ENCODE measurements at places on chromosomes 11 and 22.
A peak's percentile ranks its signal among the peaks of the same experiment; 100 is the strongest.

GRCh38 chr11:35955636-35956035, 11.8 kb downstream of the LDLRAD3 start:
- no peak for DNase-seq

DNA sequence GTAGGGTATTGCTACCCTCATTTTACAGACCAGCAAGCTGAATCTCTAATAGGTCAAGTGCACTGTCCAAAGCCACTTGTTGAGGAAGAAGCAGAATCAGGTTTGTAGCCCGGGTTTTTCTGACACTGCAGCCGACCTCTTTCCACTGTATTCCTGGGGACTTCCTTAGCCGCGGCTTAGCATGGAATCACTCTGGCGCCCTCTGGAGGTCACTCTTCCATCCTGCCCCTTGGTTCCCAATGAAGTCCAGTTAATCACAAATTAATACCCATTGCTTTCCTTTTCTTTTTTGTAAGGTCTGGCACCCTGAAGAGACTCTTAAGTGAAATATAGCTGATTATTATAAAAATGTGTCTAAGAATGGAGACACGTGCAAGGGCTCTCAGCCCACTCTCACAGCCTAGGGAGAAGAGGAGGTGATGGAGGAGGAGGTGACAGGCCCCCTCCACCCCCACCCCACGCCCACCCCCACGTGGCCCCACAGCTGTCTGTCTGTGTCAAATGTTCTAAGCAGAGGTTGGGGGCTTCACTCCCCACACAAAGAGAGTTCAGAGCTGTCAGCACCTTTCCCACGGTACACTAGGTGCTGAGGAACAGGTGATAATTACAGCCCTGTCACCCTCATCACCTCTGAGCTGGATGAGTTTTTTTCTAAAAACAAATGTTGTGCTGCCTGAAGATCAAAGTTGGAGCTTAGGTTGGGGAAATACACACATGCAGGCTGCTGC, 57.7 kb upstream of the DRD2 start:
- DNase-seq, result peak; percentile 26

- no peak for DNase-seq
These were observed 437.8 kb upstream of the CCDC90B start for GRCh38 chr11:83723999-83724398.

DNA sequence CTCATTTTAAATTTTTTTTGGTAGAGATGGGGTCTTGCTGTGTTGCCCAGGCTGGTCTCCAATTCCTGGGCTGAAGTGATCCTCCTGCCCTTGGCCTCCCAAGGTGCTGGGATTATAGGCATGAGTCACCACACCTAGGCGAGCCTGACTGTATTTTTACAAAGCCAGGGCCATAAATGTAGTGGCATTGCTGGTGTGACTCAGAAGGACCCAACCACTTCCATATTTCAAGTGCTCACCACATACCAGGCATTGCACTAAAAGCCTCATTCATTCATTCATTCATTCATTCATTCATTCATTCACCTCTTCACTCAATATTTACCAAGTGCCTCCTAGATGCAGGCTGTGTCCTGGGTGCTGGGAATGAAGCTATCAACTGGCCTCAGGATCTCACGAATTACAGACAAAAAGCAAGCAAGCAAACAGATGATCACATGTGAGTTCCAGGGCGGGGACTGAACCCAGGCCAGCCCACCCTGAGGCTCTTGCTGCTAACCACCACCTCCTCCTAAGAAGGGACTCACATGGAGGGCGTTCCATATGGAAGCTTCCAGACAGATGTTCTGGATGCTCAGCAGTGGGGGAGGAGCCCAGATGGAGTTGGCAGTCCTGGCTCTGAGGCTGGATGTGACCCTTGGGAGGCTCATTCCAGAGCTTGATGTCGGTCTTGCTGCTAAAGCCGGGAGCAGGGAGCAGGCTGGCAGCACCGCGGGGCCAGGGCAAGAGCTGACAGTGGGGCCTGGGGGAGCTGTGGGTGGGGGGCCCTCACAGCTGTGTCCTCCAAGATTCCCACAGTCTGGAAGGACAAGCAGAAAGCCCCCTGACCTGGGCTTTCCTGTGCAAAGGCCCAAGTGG, 158.8 kb downstream of the CTTN start:
- no peak for DNase-seq

DNA sequence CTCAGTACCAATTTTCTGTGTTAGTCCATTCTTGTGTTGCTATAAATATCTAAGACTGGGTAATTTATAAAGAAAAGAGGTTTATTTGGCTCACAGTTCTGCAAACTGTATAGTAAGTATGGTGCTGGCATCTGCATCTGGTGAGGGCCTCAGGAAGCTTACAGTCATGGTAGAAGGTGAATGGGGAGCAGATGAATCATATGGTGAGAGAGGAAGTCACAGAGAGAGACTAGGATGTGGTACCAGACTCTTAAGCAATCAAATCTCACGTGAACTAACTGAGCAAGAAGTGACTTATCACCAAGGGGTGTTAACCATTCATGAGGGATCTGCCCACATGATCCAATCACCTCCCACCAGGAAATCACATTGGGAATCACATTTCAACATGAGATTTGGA, 60.8 kb upstream of the ZBED5 start:
- no peak for DNase-seq

DNA sequence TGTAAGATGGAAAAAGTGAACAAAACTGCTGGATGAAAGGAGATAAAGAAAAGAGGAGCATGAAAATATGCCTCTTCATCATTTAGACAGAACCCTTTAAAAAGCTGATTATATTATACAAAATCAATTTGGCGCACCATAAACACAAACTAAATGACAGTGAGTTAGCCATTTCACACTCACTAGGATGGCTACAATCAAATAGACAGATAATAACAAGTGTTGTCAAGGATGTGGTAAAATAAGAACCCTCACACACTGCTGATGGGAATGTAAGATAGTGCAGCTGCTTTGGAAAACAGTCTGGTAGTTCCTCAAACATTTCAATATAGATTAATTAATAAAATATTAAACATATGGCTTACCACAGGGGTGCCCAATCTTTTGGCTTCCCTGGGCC, 99.7 kb downstream of the CWF19L2 start:
- DNase-seq, result no peak

DNA sequence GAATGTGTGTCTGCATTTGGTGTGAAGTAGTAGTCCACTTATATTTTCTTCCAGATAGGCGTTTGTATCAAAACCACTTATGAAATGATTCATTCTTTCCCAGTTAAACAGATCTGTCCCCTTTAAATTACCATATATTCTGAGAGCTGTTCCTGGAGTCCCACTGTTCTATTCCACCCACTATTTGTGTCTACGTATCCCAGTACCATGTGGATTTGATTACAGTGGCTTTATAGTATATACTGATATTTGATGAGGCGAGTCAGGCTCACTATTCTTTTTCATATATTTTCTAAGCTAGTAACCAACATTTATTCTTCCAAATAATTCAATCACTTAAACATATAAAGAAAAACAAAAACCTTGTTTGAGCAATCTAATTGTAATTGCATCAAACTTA, 81.9 kb upstream of the RASSF10 start:
- no peak for DNase-seq

- no peak for DNase-seq
These were observed 61.5 kb downstream of the TMPRSS5 start for GRCh38 chr11:113644605-113645004.

DNA sequence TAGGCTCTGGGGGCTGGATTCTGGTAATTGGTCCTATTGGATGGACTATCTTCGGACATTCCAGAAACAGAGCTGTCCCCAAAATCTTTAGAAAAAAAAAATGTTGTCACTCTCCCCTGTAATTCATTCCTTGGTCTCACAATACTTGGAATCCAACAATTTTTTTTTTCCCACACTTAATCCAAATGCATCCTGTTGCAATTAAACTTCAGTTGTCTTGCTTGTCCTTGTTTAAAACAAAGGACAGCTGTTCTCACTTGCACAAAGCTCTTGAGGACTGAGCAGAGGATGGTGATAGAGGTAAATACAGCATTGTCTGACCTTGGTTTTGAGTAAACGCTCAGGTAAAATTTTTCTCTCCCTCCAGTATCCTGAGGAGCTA, 75.3 kb downstream of the SC5D start:
- no peak for DNase-seq

- DNase-seq, result no peak
These were observed 283.7 kb downstream of the CTTN start for GRCh38 chr11:70682056-70682455.

DNA sequence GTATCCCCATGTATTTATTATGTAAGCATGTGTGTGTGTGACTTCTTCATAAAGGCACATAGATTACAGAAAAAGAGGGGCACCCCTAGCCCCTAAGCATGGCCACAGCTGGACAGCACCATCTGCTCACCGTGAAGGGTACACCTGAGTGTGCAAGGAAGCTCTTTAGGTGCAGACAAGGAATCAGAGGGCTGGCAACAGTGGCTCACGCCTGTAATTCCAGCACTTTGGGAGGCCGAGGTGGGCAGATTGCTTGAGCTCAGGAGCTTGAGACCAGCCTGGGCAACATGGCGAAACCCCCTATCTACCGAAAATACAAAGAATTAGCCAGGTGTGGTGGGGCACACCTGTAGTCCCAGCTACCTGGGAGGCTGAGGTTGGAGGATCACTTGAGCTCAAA, 56.3 kb downstream of the DGCR2 start:
- no peak for DNase-seq

GRCh38 chr11:117980720-117981119, 5.5 kb upstream of the IL10RA start:
- DNase-seq, result no peak

- no peak for DNase-seq
These were observed 1.6 kb upstream of the B4GAT1 start for GRCh38 chr11:66349084-66349386.

GRCh38 chr22:30665786-30666185, 1.9 kb downstream of the DUSP18 start:
- DNase-seq, result no peak

DNA sequence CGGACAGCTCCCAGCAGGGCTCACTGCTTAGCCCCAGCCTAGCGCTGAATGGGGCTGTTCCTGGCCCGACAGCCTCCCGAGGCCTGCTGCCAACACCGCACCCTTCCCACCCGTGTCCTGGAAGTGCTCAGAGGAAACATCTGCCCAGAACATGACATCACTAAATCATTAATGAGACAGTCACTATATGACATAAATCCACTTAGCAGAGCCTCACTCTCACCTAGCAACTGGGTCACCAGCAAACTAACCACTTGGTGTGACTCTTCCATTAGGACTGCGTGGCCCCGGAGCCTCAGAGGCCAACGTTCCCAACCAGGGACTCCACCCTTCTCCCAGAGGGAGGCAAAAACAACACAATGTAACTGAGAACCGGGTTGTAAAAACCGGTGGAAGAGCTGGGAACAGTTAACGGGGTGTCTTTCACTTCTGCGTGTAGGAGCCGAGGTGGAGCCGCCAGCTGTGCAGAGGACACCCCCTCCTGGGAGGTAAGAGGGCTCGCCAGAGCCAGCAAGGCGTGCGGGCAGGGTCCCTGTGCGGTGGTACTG, 21.4 kb upstream of the PACSIN2 start:
- DNase-seq, result no peak

- no peak for DNase-seq
These were observed 45.8 kb upstream of the MYH9 start for GRCh38 chr22:36433318-36434231.

DNA sequence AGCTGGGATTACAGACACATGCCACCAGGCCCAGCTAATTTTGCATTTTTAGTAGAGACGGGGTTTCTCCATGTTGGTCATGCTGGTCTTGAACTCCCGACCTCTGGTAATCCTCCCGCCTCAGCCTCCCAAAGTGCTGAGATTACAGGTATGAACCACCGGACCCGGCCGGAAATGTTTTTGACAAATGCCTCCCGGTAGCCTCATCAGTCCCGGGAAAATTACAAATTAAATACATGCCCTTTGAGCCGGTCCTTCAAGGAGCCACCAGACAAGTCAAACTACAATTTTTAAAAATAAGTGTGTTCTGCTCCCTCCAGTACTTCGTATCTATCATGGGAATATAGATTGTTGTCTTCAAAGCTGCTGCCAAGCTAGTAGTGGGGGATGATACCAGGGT, 17.5 kb downstream of the WBP2NL start:
- DNase-seq, result no peak

DNA sequence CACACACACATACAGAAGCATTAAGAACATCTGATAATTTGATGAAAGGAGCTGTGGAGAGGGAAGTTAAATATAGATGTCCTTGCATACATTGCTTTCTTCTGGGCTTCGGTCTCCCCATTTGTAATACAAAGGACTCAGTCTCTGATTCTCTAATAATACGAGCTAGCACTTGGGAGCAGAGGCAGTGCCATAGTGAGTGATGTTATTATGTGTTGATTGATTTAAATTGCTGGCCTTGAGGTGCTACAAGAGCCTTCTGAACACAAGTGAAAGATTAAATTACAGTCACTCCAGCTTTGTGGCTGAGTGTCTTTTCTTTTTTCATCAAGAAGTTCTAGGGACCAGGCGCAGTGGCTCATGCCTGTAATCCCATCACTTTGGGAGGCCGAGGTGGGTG, 61.5 kb upstream of the HMGXB4 start:
- DNase-seq, result no peak

DNA sequence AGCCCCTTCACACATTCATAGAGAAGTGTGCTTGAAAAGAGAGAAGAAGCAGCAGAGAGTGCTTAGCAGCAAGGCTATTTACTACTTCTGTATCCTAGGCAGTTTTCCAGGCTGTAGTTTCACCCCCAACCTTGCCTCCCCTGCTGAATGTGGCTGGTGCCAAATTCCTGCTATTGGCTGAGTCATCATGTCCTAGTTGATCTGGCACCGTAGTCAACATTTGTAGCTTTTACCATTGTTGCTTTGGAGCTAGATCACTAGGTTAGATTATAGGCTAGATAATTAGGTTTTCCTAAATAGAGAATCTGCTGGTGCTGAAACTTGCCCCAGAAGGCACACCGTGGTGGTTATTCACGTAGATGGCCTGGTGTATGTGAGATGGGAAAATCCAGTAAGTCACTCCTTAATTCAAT, 32.7 kb downstream of the ARHGAP42 start:
- no peak for DNase-seq

- no peak for DNase-seq
These were observed 1313.1 kb downstream of the JRKL start for GRCh38 chr11:97702951-97703350.

GRCh38 chr22:18057568-18058209, 20.1 kb upstream of the PEX26 start:
- no peak for DNase-seq

- DNase-seq, result no peak
These were observed 18.5 kb downstream of the LRFN4 start for GRCh38 chr11:66875378-66875777.

- no peak for DNase-seq
These were observed at the start of gene BATF2 for GRCh38 chr11:64996710-64997380. TSS of gene BATF2 (minus strand) at chr11:64996971. CDS start at chr11:64996914, 57 bp downstream.

DNA sequence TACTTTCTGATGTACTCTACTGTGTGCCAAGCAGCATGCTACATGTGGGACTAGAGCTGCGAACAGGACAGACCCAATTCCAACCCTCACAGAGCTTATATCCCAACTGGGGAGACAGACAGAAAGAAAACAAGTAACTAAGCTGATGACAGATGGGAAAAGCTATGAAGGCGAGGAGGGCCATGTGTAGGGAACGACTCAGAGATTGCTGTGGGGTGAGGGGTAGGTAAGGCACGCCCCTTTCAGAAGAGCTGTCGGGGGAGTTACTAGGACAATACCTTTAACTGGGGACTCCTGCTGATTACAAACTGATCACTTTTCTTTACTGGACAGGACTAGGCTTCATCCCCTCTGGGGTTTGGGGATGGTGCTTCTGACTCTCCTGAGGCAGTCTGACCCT, 48.9 kb downstream of the ST3GAL4 start:
- no peak for DNase-seq

All from stimulated activated CD8-positive, alpha-beta memory T cell treated with anti-CD3 and anti-CD28 coated beads, Interleukin-2, amount 100 ng/mL, for 1 hour (primary cell).